Muscle of back (tissue), 13 donors: ENCODE measurements at places on chromosomes 4 and X. TPM values are rescaled to one million over a fixed set of nuclear protein-coding genes. Genes with fewer than 3 reads are reported as not detected.

Gene NRK
- polyA plus RNA-seq: 228 TPM

Gene ABHD18
- polyA plus RNA-seq: 13.6 TPM

Gene PCSK1N
- polyA plus RNA-seq: 0.16 TPM

Gene TMPRSS11A
- polyA plus RNA-seq: not detected

Gene ARSH
- polyA plus RNA-seq: not detected

Gene TAF7L
- polyA plus RNA-seq: 0.35 TPM

Gene ATP6AP2
- polyA plus RNA-seq: 75.1 TPM

Gene CT55
- 0.15 TPM for polyA plus RNA-seq

Gene TMEM35A
- 4.8 TPM for polyA plus RNA-seq

Gene ZNF674
- 4.3 TPM for polyA plus RNA-seq

Gene GAGE12J
- polyA plus RNA-seq: not detected

Gene GABRQ
- 1.5 TPM for polyA plus RNA-seq

Gene ATOH1
- not detected for polyA plus RNA-seq

Gene CXorf65
- 1.2 TPM for polyA plus RNA-seq

Gene DCAF8L1
- polyA plus RNA-seq: not detected

Gene SPATA4
- 0.41 TPM for polyA plus RNA-seq

Gene ARHGAP36
- 170 TPM for polyA plus RNA-seq

Gene GAGE1
- polyA plus RNA-seq: not detected

Gene CTAG1B
- not detected for polyA plus RNA-seq

Gene ZNF280C
- polyA plus RNA-seq: 9.0 TPM

Gene RHOXF2
- not detected for polyA plus RNA-seq

Gene RBM10
- 36.2 TPM for polyA plus RNA-seq

Gene GK
- 4.4 TPM for polyA plus RNA-seq

Gene IQSEC2
- 17.1 TPM for polyA plus RNA-seq

Gene HTN1
- polyA plus RNA-seq: not detected

Gene LINC00632
- polyA plus RNA-seq: 4.5 TPM

Gene REPS2
- polyA plus RNA-seq: 8.9 TPM

Gene C4orf54
- 78.0 TPM for polyA plus RNA-seq

Gene FRMPD4
- polyA plus RNA-seq: 0.31 TPM

Gene DMRTC1B
- polyA plus RNA-seq: 1.1 TPM

Gene AKAP14
- polyA plus RNA-seq: not detected

Gene ENAM
- 3.1 TPM for polyA plus RNA-seq

Gene FGB
- polyA plus RNA-seq: 0.83 TPM

Gene RHOXF1
- 0.20 TPM for polyA plus RNA-seq

Gene ENPEP
- 28.1 TPM for polyA plus RNA-seq

Gene P2RY4
- polyA plus RNA-seq: not detected

Gene TAB3
- 15.2 TPM for polyA plus RNA-seq

Gene PRKX
- 10.4 TPM for polyA plus RNA-seq

Gene PNMA3
- polyA plus RNA-seq: 1.1 TPM

Gene ATP2B3
- polyA plus RNA-seq: 0.73 TPM

Gene AMBN
- not detected for polyA plus RNA-seq
